Occipital lobe (tissue), 3 donors: ENCODE measurements at places on chromosomes 3 and 15. TPM values are rescaled to one million over a fixed set of nuclear protein-coding genes. Genes with fewer than 3 reads are reported as not detected.

Gene FAM81A
- total RNA-seq = 93.1 TPM

Gene FANCD2OS
- not detected for total RNA-seq

Gene SHF
- total RNA-seq = 54.9 TPM

Gene SAMD7
- total RNA-seq = not detected

Gene RHO
- total RNA-seq = not detected

Gene NT5DC2
- total RNA-seq = 33.5 TPM

Gene IGSF11
- total RNA-seq = 11.9 TPM

Gene HEMK1
- 6.9 TPM for total RNA-seq

Gene NKTR
- 246 TPM for total RNA-seq

Gene RLBP1
- total RNA-seq = 2.3 TPM

Gene OXTR
- 0.94 TPM for total RNA-seq

Gene LINGO1
- total RNA-seq = 45.7 TPM

Gene SAMMSON
- total RNA-seq = 0.47 TPM

Gene ADCY5
- total RNA-seq = 30.7 TPM

Gene SPINT1
- total RNA-seq = 5.1 TPM

Gene SCN11A
- total RNA-seq = 0.31 TPM

DNA sequence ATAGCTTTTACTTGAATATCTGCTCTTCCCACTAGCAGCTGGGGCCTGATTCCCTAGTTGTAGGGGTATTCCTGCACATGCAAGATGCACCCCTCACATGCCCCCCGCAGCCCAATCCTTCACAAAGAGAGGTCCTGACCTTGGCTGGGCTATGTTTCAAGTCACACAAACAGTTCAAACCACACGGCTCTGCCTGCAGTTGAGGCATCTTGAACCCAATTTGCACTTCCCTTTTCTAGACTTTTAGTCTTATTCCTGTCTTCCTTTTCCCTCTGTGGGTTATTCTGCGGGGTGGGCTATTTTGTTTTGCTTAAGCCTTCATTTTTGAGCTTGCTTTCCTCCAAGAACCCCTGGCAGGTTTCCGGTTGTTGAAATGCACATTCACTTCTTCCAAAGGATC, 13.3 kb upstream of the CCR1 start:
- no peak for DNase-seq

DNA sequence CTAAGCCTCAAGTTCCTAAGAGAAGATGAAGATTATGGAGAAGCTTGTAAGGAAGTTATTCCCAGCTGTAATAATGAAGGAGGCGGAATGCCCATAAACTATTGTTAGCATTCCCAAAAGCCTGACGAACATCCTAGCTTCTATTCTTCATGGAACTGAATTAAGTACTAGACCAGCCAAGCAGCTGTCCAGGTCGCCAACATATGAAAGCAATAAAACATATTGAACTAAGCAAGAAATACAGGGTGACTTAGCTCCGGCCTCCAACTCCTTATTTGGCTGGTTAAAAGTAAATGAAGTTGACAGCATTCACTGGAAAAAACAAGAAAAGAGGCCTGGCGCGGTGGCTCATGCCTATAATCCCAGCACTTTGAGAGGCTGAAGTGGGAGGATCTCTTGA, 174.0 kb upstream of the TPM1 start:
- no peak for DNase-seq

DNA sequence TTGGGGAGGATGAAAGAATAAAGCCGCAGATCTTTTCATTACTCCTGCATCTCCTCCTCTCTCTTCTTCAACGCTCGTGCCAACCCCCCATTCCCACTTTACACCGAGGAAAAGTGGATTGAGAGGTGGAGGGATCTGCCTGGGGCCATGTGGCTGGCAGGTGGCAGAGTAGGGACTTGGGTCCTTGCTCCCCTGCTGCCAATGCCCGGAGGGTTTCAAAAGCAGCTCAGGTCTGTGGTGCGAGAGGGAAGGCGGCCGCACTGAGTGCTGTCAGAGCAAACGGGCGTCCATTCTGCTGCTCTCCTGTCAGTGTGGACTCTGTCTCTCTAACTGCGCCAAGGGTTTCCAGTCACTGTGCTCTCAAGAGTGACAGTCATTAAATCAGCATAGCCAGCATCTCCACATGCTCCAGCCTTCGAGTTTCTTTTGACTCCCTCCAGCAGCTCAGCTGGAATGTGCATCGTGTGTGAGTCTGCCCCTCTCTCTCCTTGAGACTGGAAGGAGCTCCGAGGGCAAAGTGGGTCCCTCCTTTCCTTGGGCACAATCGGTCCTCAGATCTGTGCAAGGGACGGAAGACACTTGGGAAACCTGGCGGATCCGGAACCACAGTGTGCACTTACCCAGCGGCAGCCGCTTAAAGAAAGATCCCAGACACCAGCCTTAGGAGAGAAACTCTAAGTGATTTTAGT, 68.6 kb downstream of the VGLL4 start:
- no peak for DNase-seq

DNA sequence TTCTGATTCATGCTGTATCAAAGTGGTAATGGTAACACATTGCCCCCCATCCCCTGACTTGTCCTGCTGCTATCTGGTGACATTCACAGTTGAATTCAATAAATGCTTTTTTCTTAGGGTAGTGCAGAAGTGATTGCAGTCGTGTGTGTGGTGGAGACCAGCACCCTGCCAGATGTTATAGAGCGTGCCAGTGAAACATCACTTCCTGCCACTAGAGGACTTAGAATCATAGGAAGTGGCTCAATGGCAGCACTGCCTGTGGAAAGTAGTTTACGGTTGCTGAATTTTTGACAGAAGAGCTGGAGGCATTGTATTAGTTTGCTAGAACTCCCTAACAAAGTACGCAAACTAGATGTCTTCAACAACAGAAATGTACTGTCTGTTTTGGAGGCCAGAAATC, 37.4 kb upstream of the P2RY12 start:
- DNase-seq = no peak

GRCh38 chr3:105647047-105647446, 221.8 kb downstream of the CBLB start:
- no peak for DNase-seq

- peak; percentile 41 for DNase-seq
Observed at GRCh38 chr3:141431411-141432378, 55.1 kb upstream of the RASA2 start.

- no peak for DNase-seq
Observed at GRCh38 chr3:168134931-168135330, 39.2 kb upstream of the GOLIM4 start.

DNA sequence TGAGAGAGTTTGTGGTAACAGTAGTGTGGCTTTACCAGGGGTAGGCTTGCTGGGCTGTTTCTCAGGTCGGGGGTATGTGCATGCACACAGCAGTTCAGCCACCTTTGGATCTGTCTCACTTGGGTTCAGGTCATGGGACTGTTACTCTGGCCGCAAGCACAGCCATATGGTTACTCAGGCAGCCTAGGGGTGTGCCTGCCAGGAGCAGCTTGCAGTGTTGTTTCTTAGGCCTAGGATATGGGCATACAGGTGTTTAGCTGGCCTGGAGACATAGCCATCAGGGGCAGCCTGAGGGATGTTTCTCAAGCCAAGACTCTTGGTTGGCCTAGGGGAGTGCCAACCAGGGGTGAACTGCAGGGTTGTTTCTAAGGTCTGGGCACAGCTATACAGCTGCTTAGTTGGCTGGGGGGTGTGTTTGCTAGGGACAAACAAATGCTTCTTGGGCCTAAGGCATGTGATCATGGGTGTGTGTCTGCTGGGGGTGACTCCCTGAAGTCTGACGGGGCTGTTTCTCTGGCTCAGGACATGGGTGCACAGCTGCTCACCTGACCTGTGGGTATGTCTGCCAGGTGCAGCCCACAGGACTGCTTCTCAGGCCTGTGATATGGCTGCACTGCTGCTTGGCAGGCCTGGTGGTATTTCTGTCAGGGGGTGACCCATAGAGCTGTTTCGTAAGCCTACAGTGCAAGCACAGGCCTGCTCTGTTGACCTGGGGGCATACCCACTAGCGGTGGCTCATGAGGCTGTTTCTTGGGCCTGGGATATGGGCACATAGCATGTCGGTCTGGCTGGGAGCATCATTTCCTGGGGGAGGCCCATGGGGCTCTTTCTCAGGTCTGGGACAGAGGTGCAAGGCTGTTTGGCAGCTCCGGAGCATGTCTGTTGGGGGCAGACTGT, 168.0 kb upstream of the THRB start:
- no peak for DNase-seq

- DNase-seq = no peak
Observed at GRCh38 chr15:46213551-46213950, 578.7 kb downstream of the SQOR start.

- no peak for DNase-seq
Observed at GRCh38 chr15:31472636-31473384, 146.2 kb downstream of the KLF13 start.

DNA sequence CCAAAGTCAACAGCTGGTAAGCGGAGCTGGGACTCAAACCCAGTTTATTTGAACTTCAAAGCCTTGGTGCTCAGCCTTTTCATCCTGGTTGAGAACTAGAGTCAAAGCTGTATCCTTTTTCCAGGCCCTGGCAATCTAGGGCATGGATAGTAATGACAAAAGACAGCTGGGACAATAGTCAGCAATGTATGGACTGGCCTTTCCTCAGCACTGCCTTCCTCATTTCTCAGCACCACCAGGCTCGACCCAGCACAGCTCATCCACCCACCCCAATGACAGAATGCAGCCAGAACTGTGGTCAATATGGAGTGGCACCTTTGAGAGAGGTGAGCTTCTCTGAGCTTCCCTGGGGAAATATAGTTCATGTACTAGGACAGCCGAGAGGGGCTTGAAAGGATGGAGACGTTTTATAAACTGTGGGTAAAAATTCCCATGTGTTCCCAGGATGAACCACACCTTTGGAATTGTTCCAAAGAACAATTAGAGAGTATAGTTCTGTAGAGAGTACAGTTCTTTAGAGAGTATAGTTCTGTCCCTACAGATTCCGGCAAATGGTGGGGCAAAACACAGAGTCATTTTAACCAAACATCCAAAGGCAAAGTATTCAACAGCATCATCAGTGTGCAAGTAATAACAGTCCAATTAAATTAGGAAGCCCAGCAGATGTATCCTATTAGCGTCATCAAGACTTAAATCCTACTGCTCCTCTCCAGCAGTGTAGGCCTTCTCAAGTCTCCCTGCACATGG, 30.2 kb upstream of the IREB2 start:
- no peak for DNase-seq

DNA sequence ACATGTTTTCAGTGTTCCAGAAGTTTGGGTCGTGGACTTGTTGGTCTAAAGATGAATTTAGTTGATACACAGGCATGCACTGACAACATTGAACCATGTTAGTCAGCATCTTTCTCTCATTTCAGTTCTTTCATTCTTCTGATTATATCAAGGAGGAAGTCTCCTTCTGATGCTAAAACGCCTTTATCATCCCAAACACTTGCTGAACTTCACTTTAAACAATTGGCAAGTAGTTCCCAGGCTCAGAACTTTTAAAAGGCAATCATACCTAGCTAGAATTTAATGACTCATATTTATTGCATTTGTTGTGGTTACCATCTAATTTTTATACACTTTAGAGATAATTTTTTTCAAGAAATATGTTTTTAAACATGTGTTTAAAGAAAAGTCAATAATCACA, 15.9 kb downstream of the LMCD1 start:
- DNase-seq = no peak

DNA sequence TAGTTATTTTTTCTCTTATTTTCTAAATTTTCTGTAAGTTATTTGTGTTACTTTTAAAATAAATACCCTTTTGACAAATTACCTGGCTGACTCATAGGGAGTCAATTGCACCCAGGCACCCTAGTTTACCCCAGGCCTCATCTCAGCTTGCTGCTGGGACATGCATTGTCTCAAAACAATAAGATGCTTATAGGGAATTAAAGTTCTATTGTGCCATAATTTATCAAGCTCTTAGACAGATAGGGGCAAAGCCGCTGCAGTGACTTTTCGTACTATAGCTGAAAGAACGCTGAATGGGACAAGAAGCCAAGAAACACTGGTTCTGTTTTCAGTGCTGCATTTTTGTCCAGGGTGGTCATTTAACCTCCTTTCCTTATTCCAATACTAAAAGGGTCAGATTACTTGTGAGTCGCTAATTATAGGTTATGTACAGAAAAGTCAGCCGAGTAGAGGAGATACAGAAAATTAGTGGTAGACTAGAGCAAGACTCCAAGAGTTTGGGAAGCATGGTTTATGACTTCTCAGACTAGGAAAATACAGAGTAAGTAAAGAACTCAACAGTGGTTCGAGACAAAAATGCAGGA, 50.3 kb downstream of the EXD1 start:
- DNase-seq = no peak

GRCh38 chr15:95365511-95366107, 964.9 kb upstream of the NR2F2 start:
- no peak for DNase-seq

- no peak for DNase-seq
Observed at GRCh38 chr3:184129012-184129411, 6.1 kb upstream of the EIF2B5 start.

DNA sequence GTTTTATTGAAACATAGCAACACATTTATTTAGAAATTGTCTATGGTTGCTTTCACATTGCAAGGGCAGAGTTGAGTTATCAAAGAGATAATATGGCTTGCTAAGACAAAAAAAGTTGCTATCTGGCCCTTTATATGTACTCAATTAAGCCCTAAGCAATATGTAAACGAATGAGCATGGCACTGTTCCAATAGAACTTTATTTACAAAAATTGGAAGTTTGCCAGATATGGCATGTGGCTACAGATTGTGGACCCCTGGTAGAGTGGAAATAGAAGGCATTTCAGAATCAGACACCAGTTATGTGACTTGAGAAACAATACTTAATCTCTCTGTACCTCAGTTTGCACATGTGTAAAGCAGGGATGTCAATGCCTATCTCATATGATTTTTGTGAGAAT, 515.6 kb upstream of the SGO1 start:
- no peak for DNase-seq

GRCh38 chr3:39917065-39917773, 107.8 kb downstream of the MYRIP start:
- no peak for DNase-seq

DNA sequence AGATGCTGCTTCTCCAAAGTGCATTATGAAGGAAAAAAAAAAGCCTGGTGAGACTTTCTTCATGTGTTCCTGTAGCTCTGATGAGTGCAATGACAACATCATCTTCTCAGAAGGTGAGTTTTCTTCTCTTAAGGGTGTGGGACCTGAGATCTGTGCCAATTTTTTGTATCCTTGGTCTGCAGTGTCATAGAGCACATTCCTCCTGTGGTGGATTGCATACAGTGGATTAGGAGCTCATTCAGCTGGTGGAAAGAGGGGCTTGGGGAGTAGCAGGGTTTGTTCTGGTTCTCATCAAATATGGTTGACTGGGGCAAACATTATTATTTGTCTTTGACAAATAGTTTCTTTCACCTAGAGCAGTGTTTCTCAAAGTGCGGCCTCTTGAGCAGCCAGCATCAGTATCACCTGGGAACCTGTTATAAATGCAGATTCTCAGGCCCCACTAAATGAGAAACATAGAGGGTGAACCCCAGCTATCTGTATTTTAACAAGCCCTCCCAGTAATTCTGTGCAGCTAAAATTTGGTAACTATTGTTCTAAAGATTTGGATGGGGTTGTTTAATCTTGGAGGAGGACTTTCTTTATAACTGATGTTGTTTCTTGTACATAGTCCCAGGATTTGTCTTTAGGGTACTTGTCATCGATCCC, 44.1 kb downstream of the TGFBR2 start:
- no peak for DNase-seq
